ENCODE measurements at places on chromosomes 2 and 18.

DNA sequence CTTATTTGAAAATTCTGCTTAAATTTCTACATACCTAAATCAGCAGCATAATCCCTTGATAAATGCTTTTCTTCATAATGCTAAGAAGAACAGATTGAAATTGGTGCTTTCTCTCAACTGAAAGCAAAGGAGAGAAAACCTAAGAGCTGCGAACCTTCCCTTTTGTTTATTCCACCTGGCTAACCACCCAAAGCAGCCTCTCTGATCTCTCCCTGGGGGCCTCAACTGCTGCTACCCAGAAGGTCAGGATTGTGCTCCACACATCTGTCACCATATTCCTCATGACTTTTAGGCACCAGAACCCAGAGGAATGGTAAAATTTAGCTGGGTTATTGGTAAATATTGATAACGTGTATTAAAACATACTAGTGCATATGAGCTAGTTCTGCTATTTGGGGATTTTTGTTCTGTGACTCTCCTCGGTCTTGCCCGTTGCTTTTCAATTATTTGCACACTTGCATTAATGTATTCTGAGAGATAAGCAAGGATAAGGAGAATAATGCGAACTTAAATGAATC, 334.1 kb downstream of the RIT2 start:
- no peak for DNase-seq

GRCh38 chr2:64675860-64676259, 22.1 kb upstream of the SERTAD2 start:
- no peak for DNase-seq

- no peak for DNase-seq
These were observed 1.7 kb upstream of the GMPPA start for GRCh38 chr2:219496825-219497494.

GRCh38 chr2:206260188-206261012, 14.1 kb upstream of the ZDBF2 start:
- no peak for DNase-seq

DNA sequence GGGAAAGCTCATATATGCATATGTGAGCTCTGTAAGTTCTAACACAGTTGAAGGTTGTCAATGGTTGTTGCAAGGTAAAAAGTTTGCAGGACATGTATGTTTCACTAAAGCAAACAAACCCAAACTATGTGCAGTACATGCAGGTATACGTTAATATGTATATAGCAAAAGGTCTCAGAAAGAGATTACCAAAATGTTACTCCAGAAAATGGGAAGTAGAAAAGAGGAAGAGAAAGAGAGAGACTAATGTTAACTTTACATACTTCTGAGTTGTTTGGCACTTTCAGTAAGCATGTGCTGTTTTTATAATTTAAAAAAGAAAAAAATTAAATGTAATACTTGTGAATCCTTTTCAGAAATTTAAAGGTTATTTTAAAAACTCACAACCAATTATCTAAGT, 32.8 kb upstream of the PEX13 start:
- no peak for DNase-seq

- no peak for DNase-seq
These were observed 297.4 kb downstream of the SMAD2 start for GRCh38 chr18:47632970-47633635.

DNA sequence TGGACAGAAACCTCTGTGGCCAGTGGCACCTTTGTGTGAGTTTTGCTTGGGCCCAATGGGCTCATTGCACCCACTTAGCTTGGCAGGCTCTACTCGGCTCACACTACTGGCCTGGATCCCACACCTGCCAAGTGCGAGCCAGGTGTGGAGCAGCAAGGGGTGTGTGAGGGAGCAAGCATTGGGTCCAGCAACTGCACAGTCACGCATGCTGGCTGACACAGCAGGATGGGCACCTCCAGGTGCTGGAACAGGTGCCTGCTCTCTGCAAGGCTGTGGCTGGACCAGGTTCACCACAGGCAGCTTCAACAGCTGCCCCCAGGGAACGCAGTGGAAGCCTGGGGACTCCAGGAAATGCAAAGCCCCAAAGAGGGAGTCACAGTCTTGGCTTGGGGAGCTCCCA, 94.2 kb downstream of the DOK6 start:
- DNase-seq: no peak

DNA sequence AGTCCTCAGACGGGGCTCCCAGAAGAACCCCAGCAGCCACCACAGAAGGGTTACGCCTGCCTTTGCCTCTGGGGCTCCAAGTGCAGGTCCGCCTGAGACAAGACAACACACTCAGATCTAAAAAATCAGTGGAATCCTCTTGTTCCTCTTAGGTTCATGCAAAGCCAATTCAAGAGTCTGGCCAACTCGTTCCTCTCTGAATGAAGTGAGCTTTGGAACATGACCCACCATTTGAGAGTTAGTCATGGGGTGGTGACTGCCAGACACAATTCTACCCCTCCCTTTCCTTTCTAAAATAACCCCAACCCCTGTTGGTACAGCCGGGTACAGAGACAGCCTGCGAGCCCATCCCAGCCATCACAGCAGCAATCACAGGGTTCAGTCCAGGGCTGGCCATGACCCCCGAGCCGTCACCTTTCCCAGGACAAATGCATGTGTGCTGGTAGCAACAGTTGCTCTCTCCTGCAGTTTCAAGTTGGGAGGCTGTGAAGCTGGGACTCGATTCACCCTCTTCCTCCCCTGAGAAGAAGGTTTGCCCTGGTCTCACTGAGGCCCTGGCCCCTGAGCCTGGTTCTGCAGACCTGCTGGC, 183.1 kb upstream of the SH3BP4 start:
- DNase-seq: no peak

DNA sequence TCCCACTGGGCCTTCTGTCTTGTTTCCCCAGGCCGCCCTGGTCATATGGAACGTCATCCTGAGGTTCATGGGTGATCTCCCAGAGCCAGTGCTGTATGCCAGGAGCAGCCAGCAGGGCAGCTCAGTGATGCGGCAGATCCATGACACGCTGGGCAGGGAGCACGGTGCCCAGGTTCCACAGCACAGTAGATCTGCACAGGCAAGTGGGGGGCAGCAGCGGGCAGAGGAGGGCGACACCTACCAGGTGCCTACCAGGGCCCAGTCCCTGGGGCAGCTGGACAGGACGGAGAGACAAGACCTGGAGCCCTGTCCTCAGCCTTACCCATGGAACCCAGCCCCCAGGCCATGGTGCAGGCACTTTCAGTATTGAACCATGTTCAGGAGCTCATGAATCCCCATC, 36.1 kb upstream of the GPR17 start:
- DNase-seq: no peak

GRCh38 chr18:79681484-79682387, 2.1 kb downstream of the CTDP1 start:
- DNase-seq: no peak

DNA sequence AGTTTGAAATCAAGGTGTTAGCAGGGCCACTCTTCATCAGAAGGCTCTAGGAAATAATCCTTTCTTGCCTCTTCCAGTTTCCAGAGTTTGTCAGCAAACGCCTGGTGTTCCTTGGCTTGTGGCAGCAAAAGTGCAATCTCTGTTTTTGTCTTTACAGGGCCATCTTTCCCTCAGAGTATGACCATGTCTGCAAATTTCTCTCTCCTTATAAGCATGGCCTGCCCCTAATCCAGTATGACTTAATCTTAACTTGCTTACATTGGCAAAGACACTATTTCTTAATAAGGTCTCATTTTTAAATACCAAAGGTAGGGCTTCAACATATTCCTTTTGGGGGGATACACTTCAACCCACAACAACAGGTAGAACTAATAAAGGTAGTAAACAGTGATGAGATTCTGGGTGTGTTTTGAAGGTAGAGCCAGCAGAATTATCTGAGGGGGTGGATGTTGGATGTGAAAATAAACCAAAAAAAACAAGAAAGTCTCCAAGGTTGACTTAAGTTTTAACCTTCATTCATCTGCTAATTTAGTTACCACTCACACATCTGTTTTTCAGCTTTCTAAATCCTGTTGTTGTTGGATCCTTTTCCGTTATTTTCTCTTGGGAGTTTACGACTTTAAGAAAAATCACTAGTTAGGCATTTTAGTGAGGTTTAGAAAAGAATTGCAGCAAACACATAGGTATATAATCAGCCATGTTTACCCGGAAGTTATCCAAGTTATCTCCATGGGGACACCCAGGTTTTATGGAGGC, 234.4 kb upstream of the FIGN start:
- no peak for DNase-seq

GRCh38 chr2:138003411-138003810, 39.1 kb downstream of the HNMT start:
- no peak for DNase-seq

DNA sequence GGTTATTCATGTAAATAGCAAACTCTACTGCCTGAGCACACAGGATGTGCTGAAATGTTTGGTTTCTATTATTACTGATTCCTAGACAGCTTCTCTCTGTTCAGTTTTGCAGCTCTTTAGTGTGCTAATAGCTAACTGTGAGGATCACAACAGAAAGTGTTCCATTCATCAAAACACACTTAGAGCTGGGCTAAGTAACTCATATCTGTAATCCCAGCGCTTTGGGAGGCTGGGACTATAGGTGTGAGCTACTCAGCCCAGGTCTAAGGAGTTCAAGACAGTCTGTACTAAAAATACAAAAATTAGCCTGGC, 63.2 kb downstream of the MOGAT1 start:
- DNase-seq: no peak

DNA sequence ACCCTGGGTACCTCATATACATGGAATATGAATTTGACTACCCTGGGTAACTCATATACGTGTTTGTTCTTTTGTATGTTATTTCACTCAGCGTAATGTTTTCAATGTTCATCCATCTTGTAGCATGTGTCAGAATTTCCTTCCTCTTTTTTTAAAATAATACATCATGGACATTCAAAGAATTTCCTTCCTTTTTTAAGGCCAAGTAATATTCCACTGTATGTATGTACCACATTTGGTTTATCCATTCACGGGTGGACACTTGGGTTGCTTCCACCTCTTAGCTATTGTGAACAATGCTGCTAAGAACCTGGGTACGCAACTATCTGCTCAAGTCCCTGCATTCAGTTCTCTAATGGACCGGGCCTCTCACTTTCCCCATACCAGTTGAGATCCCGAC, 40.3 kb downstream of the FAM178B start:
- no peak for DNase-seq

GRCh38 chr2:160126756-160127155, 64.3 kb upstream of the PLA2R1 start:
- no peak for DNase-seq

GRCh38 chr18:76378526-76379215, 116.4 kb downstream of the ZNF516 start:
- no peak for DNase-seq

- no peak for DNase-seq
These were observed 49.9 kb upstream of the TXNDC2 start for GRCh38 chr18:9835825-9836224.

DNA sequence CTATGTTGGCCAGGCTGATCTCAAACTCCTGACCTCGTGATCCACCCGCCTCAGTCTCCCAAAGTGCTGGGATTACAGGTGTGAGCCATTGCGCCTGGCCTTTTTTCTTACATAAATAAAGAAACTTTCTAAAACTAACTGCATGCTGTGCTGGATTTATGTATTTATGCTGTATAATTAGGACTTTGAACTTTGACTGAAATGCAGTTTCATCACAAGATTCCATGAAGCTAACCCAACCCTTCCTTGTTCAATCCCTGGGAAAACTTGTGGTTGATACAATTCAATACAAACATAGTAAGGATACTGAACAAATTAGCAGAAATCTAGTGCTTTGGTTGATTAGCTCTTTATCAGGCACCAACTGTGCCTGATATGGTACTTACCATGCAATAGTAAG, 20.9 kb upstream of the SLC35F5 start:
- DNase-seq: no peak

DNA sequence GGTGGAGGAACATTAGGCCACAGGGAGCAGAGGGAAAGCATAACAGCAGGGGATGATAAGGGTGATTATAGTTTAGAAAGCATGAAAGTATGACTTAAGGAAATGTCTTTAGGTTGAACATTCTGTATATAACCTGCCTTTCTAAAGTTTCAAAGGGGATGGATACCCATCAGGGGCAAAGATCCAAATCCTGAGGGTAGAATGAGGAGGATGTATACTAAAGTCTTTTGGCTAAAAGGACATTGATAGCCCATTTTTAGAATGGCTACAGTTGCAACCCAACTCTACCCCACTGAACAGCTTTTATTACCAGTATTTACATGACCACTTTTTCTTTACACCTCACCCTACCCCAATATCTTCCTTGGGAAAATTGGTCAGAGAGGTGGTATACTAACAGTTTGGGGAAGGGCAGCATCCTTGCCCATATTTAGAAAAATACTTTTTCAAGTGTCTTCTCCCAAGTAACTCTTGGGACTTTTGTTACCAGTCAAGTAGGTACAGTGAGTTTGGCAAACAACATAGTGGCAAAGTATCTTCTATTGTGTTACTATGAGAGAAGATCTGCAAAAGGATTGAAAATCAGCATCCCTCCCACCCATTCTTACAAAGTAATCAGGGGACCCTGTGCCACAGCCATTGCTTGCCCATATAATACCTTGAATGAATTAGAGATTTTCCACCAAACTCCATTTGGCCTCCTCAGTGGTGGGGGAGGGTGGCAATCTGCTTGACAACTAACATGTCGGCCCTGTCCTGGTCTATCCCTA, 8.3 kb downstream of the MAT2A start:
- DNase-seq: no peak

DNA sequence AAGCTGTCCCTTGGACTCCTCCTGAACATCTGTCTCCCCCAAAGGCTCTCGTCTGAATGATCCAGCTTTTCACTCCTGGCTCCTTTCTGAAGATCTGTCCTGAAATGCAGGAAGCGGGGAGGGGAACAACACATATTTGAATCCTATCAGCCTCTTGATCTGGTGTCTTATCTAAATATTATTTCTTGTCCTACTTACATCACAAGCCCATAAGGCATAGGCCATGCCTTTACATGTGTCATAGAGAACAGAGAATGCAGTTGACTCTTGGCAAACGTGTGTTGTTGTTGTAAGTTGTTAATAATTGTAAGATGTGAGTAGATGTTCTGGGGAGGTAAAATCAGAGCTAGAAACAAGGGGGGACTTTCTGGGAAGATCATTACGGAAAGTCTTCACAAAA, 57.4 kb downstream of the GATA6 start:
- no peak for DNase-seq

- DNase-seq: no peak
These were observed 2.8 kb downstream of the CNOT11 start for GRCh38 chr2:101255501-101255900.

DNA sequence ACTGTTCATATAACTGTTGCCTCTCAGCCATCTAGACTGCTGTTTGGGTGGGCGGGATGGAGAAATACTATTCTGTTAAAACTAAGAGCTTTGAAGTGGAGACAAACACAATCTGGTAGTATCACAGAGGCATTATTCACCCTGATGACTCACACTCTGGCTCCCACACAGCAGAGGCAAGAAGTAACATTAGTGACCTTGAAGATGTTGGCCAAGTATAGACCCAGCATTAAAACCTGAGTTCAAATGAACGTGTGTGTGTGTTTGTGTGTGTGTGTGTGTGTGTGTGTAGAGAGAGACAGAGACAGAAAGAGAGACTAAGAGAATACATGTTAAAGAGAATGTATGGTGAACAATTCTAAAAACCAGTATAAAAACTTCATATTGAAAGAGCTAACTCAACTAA, 22.5 kb upstream of the ACVR1 start:
- no peak for DNase-seq

- no peak for DNase-seq
These were observed 49.2 kb downstream of the PKDCC start for GRCh38 chr2:42096869-42097591.

Data from mesothelial cell of epicardium (in vitro differentiated cells).